Ovary (tissue), 10 donors: ENCODE measurements at places on chromosomes 4 and X. TPM values are rescaled to one million over a fixed set of nuclear protein-coding genes. Genes with fewer than 3 reads are reported as not detected.
A peak's percentile ranks its signal among the peaks of the same experiment; 100 is the strongest.

DNA sequence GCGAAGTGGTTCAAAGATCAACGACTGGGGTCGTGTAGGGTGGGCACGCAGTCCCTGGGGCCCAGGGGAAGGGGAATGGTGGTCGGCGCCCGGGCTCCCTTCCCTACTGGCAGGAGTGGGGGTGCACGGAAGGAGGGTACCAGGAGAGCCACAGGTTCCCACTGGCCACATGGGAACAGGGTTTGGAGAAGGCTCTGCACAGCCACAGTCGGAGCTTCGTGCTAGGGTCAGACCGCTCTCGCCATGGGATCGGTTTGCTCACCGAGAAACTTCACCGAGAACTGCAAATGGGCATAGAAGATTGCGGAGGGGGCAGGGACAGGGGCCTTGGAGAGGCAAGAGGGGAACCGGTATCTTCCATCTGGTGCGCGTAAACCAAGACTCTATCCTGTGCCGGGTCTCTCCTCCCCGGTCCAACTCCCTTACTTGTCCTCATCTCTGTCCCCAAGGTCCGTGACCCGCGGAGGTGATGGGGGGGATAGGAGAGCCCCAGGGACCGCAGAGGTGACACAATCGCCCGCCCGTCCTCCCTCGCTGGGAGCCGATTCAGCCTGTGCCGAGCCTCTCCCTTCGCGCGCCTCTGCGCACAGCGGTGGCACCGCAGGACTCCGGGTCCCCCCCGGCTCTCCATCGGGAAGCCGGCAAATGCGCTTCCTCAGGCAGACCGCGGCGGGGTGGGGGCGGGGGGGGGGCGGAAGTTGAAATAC is 1.0 kb downstream of the SCD5 start:
- DNase-seq, result peak; percentile 60
- H3K4me1 ChIP-seq, result peaks cover 12% of the 10 kb centered on the region
- peak overlapping the region; percentile 57 for H3K27ac ChIP-seq
- no peaks in the 10 kb centered on the region for H3K27me3 ChIP-seq
- H3K4me3 ChIP-seq, result peak overlapping the region; percentile 80

DNA sequence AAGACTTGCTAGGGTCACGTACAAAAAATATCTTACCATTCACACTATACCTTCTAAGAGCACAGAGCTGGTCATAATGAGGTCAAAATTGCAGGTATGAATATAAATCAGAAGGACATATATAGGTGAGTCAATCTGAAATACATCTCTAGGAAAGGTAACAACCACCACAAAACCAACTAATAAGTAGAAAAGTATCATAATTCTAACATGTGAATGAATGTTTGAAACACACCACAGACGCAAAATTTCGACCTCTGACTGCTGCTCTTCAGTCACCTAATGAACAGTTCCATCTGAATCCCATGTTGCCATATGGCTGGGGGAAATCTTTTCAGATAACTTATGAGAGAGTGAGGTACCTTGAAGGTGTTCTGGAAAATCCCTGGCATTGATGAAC is 22.1 kb downstream of the STAP1 start:
- H3K36me3 ChIP-seq, result no peaks in the 10 kb centered on the region
- no peak overlapping the region for H3K4me3 ChIP-seq
- no peak overlapping the region for H3K27ac ChIP-seq

DNA sequence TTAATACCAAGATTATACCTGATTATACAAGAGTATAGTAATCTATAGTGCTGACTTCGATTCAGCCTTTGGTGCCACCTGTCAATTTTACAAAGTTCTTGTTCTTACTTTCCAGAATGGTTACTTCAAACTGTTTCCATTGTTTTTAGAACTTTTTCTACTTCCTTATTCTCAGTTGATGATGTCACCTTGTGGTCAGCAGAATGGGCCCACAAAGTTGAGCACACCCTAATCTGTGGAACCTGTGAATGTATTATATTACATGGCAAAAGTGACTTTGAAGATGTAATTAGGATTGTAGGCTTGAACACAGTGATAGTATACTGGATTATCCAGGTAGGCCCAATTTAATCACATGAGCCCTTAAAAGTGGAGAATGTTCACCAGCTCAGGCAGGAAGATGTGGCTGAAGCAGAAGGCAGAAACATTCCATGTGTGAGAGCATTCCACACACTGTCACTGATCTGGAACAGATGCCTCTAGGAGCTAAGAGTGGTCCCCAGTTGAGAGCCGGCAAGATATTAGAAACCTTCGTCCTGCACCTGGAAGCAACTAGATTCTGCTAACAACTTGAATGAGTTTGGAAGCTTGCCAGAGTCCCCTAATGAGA is 6.3 kb upstream of the SGMS2 start:
- no peak overlapping the region for H3K27ac ChIP-seq
- no peak overlapping the region for H3K4me3 ChIP-seq
- H3K27me3 ChIP-seq, result no peaks in the 10 kb centered on the region

DNA sequence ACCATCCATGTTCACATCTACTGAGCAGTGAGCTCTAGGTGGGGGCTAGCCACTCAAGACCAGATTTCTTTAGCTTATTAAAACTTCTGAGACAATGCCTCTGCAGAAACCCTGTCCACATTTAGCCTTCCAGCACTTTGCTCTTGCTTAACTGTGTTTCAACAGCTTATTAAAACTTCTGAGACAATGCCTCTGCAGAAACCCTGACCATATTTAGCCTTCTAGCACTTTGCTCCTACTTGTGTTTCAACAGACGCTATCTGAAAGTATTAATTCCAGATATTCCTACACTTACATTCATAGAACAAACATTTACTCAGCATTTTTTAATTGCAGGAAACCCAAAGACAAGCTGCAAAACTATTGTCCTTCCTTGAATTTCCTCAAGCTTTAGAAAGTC is 91.9 kb downstream of the SEL1L3 start:
- H3K27me3 ChIP-seq, result no peaks in the 10 kb centered on the region
- no peak overlapping the region for H3K4me3 ChIP-seq
- DNase-seq, result no peak
- no peaks in the 10 kb centered on the region for H3K36me3 ChIP-seq

DNA sequence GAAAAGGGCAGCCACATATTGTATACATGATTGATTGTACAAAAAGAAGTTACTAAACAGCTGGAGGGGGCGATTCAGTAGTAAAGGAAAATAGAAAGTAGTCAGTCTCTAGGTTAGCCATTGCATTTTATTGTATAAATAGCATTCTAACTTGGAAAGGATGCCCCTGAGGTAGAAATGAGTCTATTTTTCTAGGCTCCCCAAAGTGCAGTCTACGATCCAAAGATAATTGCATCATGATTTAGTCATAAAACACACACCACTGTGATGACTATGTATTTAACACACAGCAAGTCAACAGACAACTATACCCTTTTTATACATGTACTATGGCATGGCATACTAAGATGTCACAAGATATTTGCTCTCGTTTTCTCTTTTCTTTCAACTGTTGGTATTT is 204.9 kb downstream of the APBB2 start:
- DNase-seq, result no peak
- no peaks in the 10 kb centered on the region for H3K36me3 ChIP-seq
- H3K27me3 ChIP-seq, result no peaks in the 10 kb centered on the region
- no peak overlapping the region for H3K4me3 ChIP-seq

GRCh38 chr4:145531223-145531622 is 49.6 kb downstream of the SMAD1 start:
- H3K4me3 ChIP-seq, result no peak overlapping the region
- H3K27ac ChIP-seq, result no peak overlapping the region
- H3K4me1 ChIP-seq, result no peaks in the 10 kb centered on the region
- H3K27me3 ChIP-seq, result no peaks in the 10 kb centered on the region
- H3K36me3 ChIP-seq, result no peaks in the 10 kb centered on the region

MSX1 gene
- polyA plus RNA-seq, result 2.3 TPM

DNA sequence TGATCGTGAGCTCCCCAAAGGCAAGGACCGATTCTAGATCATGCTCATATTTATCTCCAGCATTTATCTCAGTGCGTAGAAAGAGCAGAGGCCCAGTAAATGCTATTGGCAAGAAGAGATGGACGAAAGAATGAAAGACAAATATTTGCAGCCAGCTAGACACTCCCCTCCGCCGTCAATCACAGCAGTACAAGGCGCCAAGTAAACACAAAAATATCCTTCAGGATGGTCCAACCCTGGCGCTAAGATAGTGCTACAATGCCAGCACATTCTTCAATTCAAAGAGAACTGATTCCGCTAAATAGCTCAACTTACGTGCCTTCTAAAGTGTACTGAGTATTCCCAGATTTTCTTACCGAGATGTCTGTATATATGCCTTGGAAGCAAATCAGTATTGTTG is 114.5 kb downstream of the DDX53 start:
- H3K4me3 ChIP-seq, result no peak overlapping the region
- H3K27ac ChIP-seq, result no peak overlapping the region
- H3K36me3 ChIP-seq, result no peaks in the 10 kb centered on the region
- H3K4me1 ChIP-seq, result no peaks in the 10 kb centered on the region

HPGDS gene
- polyA plus RNA-seq, result 0.70 TPM

- no peaks in the 10 kb centered on the region for H3K27me3 ChIP-seq
- no peak overlapping the region for H3K4me3 ChIP-seq
- no peaks in the 10 kb centered on the region for H3K4me1 ChIP-seq
- no peak overlapping the region for H3K27ac ChIP-seq
Observed at GRCh38 chr4:144754562-144755410, 108.8 kb downstream of the HHIP start.

SPANXA1 gene
- not detected for polyA plus RNA-seq

CPLX1 gene
- polyA plus RNA-seq, result 0.47 TPM

- H3K4me3 ChIP-seq, result no peak overlapping the region
- H3K27me3 ChIP-seq, result no peaks in the 10 kb centered on the region
- peaks cover 1% of the 10 kb centered on the region for H3K4me1 ChIP-seq
- no peak for DNase-seq
- no peaks in the 10 kb centered on the region for H3K36me3 ChIP-seq
- no peak overlapping the region for H3K27ac ChIP-seq
Observed at GRCh38 chr4:76714226-76714625, 183.7 kb downstream of the SOWAHB start.

DNA sequence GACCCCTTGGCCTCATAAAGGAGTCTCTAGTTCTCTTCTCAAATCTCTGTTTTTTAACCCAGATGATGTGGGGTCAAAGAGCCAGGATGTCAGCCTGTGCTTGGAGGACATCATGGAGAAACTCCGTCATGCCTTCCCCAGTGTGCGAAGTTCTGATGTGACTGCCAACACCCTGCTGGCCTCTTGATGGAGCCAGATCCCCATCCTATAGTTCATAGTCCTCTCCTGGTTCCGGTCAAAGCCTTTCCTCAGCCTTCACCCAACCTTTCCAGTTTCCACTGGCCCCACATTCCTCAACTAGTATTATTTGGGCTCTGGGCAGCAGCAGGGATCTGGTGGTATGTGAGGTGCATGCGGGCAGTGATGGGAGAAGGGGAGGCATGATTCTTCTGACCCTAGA is 30.7 kb downstream of the TAF7L start:
- no peak overlapping the region for H3K4me3 ChIP-seq
- no peak for DNase-seq
- no peaks in the 10 kb centered on the region for H3K4me1 ChIP-seq
- no peak overlapping the region for H3K27ac ChIP-seq
- H3K27me3 ChIP-seq, result no peaks in the 10 kb centered on the region

DNA sequence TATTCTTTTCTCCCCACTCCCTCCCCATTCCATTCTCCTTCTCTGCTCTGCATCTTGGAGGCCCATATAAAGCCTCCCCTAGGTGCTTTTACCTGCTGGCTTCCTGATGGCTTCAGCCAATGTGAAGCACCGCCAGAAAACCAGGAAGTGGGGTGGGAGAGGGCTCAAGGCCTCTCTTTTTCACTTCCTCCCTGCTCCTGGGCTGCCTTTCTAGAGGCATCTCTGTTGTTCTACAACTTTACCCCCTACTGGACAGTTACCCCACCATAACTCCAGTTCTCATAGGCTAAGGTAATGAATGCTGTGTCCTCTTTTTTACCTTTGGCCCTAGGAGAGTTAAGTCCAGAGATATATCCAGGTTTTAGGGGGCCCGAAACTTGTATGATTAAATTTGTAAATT is 62.4 kb upstream of the PPARGC1A start:
- H3K36me3 ChIP-seq, result no peaks in the 10 kb centered on the region
- no peaks in the 10 kb centered on the region for H3K4me1 ChIP-seq
- no peaks in the 10 kb centered on the region for H3K27me3 ChIP-seq
- no peak overlapping the region for H3K27ac ChIP-seq

GRCh38 chr4:35124106-35124505 is 1120.2 kb downstream of the ARAP2 start:
- H3K4me1 ChIP-seq, result no peaks in the 10 kb centered on the region
- H3K4me3 ChIP-seq, result no peak overlapping the region
- H3K36me3 ChIP-seq, result no peaks in the 10 kb centered on the region
- H3K27ac ChIP-seq, result no peak overlapping the region
- H3K27me3 ChIP-seq, result no peaks in the 10 kb centered on the region
- no peak for DNase-seq

PPP2R3B gene
- polyA plus RNA-seq, result 22.8 TPM

GRIA3 gene
- polyA plus RNA-seq, result 1.2 TPM

DNA sequence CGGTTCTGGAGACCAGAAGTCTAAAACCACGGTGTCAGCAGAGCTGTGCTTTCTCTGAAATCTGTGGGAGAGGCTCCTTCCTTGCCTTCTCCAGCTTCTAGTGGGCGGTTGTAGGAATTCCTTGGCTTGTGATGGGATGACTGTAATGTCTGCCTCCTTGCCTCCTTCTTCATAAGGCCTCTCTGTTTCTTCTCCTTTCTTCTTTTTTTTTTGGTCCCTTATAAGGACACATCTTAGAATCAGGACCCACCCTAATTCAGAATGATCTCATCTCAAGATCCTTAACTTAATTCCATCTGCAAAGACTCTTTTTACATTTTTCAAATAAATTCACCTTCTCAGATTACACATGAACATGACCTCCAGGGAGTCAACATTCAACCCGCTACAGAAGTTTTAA is 186.9 kb downstream of the STK32B start:
- no peaks in the 10 kb centered on the region for H3K4me1 ChIP-seq
- no peaks in the 10 kb centered on the region for H3K27me3 ChIP-seq
- no peak overlapping the region for H3K27ac ChIP-seq

DNA sequence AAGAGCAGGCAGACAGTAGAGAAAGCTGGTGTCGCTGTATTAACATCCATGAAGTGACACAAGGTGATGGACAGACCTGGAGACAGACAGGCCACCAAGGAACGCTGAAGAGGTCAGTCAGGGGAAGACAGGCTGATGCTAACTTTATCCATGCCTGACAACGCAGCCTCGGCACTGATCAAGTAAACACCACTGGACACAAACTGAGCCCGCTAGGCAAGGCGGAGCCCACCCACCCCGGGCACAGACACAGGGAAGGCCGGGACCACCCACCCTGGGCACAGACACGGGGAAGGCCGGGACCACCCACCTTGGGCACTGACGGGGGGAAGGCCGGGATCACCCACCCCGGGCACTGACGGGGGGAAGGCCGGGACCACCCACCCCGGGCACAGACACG is 18.8 kb downstream of the PPP2R3B start:
- H3K27me3 ChIP-seq, result no peaks in the 10 kb centered on the region
- no peak overlapping the region for H3K27ac ChIP-seq
- H3K4me3 ChIP-seq, result no peak overlapping the region
- DNase-seq, result no peak

- H3K4me3 ChIP-seq, result no peak overlapping the region
- H3K4me1 ChIP-seq, result no peaks in the 10 kb centered on the region
- no peaks in the 10 kb centered on the region for H3K27me3 ChIP-seq
- H3K36me3 ChIP-seq, result no peaks in the 10 kb centered on the region
Observed at GRCh38 chrX:15985937-15986336, 131.3 kb upstream of the AP1S2 start.

- DNase-seq, result no peak
- no peaks in the 10 kb centered on the region for H3K36me3 ChIP-seq
- H3K27me3 ChIP-seq, result no peaks in the 10 kb centered on the region
- H3K4me3 ChIP-seq, result no peak overlapping the region
Observed at GRCh38 chr4:111400741-111401140, 744.5 kb upstream of the FAM241A start.

CT45A2 gene
- not detected for polyA plus RNA-seq

BTC gene
- polyA plus RNA-seq, result 0.75 TPM

GRCh38 chrX:41276661-41277506 is 57.1 kb upstream of the DDX3X start:
- peaks cover 4% of the 10 kb centered on the region for H3K4me1 ChIP-seq
- H3K27ac ChIP-seq, result no peak overlapping the region
- H3K27me3 ChIP-seq, result no peaks in the 10 kb centered on the region
- no peak for DNase-seq
- H3K36me3 ChIP-seq, result no peaks in the 10 kb centered on the region
